Activated CD8-positive, alpha-beta memory T cell treated with anti-CD3 and anti-CD28 coated beads for 4 hours (primary cell): ENCODE measurements at places on chromosomes 11 and 22.

DNA sequence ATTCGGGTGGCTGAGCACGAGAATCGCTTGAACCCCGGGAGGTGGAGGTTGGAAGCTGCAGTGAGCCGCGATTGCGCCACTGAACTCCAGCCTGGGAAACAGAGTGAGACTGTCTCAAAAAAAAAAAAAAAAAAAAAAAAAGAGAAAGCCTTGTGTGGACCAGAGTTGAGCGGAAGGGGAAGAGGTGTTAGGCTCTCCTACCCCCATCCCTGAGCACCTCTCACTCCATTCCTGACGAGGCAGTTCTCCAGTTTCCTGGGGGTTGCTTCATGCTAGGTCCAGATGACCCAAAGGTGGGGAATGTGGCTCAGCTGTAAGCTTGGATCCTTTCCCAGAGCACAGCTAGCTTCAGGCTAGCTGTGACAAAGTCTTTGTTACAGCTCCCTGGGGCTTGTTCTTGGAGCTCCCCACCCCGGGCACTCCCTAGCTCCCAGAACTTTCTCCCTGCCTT lies 8.8 kb upstream of the DNAL4 start:
- DNase-seq, result no peak

GRCh38 chr11:60985501-60985900 lies 14.0 kb downstream of the CD6 start:
- DNase-seq, result no peak

DNA sequence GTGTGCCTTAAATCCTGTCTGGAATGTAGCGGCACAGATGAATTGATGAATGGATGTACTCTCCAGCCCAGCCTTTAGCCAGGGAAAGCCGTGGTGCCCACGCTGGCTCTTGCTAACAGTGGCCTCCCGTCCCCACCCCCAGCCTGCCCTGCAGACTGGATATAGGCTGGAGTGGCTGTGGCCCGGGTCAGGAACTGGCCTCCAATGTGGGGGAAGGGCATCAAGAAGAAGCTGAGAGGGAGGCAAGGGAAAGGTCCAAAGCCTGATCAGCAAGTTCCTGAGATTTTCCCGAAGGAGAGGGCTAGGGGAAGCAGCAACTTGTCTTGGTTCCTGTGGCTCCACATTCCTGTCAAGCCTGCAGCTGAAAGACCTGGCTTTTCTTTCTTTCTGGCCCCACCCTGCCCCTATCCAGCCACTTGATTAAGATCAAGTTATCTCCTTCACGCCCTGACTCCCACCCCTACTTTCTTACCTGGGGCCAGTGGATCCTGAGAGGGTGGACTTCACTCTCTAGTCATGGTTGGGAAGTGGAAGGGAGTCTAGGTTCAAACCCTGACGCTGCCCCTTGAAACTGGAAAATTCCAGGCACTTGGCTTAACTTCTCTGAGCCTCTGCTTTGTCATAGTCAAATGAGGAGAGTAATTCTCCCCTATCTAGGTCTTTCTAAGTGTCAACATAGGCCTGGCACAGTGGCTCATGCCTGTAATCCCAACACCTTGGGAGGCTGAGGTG lies 11.0 kb upstream of the MICALL1 start:
- DNase-seq, result no peak

- no peak for DNase-seq
These were observed 1817.7 kb downstream of the LRRC4C start for GRCh38 chr11:39641751-39642150.

- no peak for DNase-seq
These were observed 22.8 kb downstream of the PIM3 start for GRCh38 chr22:49983148-49984042.

GRCh38 chr11:65896034-65896999 lies 3.9 kb downstream of the FOSL1 start:
- no peak for DNase-seq

DNA sequence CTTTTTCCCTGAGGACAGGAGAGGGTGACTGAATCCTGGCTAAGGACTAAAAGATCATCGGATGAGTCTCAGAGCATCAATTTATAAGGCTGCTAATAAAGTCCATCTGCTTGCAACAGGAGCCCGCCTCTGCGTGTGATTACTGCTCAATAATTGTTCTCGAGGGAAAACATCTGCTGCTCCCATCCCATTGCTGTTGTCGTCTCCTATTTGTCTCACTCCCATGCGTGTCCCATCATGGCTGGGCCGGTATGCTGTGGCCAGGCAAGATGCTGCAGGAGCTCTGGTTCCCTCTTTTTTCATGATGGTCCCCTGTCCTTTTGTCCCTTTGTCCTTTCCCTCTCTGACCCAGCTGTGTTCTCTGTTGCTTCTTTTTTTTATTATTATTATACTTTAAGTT lies 121.2 kb downstream of the SPATA19 start:
- no peak for DNase-seq

GRCh38 chr11:85316967-85317366 lies 310.2 kb downstream of the DLG2 start:
- no peak for DNase-seq

DNA sequence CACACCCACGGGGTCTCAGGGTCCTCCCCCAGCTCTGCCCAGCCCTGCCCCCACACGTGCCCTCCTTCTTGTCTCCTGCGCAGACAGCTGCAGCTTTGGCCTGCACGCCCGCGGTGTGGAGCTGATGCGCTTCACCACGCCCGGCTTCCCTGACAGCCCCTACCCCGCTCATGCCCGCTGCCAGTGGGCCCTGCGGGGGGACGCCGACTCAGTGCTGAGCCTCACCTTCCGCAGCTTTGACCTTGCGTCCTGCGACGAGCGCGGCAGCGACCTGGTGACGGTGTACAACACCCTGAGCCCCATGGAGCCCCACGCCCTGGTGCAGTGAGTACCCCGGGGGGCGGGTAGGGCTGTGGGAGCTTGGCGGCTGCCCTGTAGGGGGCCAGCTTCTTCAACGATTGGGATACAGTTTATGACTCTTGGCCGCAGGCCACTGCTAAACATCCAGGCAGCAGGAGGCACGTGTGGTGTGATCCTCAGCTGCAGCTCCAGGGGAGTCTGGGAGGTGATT lies 30.8 kb downstream of the ST14 start:
- no peak for DNase-seq

GRCh38 chr11:73218830-73219215 lies 742 bp downstream of the P2RY2 start:
- no peak for DNase-seq

- DNase-seq, result no peak
These were observed 53.4 kb downstream of the GRAMD1B start for GRCh38 chr11:123483466-123483865.

DNA sequence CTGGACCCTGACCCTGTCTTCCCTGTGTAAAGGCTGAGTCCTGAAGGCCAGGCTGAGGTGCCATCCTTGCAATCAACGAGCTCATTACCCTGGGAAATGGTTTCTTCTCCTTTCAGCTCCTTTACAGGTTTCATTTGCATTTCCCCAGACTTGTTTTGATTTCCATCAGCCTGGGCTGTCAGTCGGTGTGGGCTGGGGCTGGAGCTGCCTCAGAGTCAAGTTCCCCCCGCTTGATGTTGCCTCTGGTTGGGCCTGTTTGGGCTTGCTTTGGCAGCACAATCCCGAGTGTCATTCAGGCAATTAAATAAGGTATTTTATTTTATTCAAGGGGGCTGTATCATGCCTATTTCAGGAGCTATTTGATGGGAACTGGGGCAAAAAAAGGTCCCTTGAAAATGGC lies 424.9 kb downstream of the INSC start:
- no peak for DNase-seq

DNA sequence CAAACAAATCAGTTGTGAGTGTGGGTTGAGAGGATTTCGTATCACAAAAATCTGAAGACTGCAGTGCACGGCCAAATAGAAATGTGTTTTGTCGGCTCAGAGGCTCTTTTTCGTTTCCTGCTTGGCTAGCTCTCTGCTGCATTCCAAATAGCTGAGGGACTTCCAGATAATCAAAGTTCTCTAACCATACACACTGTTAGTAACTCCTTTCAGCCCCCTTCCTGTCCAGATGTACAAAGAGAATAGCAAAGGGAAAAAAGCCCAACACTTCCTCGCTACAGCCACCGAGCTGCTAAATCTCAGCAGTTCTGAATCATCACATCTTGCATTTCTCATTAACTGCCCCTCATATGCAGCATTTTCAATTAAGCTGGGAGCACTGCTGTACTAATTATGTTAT lies 203.1 kb downstream of the TENM4 start:
- DNase-seq, result no peak

DNA sequence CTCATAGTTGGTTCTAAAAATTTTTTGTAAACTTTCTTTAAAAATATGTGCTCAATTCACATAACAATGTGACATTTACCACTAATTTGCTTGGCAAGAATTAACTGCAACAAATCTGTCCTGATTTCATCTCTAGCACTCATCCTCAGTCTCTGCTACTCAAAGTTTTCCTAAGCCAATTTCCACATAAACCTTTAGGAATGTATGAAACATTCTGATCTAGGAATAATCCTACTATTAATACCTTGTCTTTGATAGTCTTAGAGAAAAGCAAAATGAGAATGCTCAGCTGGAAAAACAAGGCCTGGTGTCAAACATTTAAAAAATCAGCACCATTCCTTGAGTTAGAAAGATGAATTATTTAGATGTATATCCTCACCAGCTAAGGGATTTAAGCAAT lies 114.3 kb downstream of the CD44 start:
- no peak for DNase-seq
